ENCODE measurements at places on chromosomes 5 and 9. TPM values are rescaled to one million over a fixed set of nuclear protein-coding genes. Genes with fewer than 3 reads are reported as not detected.

The GHR gene
- total RNA-seq, result 7.9 TPM

The FPGS gene
- 58.1 TPM for total RNA-seq

The PRLR gene
- total RNA-seq, result 2.1 TPM

The ANXA1 gene
- total RNA-seq, result 166 TPM

The BARHL1 gene
- 0.11 TPM for total RNA-seq

The IDNK gene
- total RNA-seq, result 3.3 TPM

The TMEM174 gene
- not detected for total RNA-seq

The SURF4 gene
- 147 TPM for total RNA-seq

The GABRA6 gene
- total RNA-seq, result not detected

The FOXI1 gene
- total RNA-seq, result not detected

GRCh38 chr9:120402741-120403542, 177.0 kb downstream of the CDK5RAP2 start:
- DNase-seq, result no peak

DNA sequence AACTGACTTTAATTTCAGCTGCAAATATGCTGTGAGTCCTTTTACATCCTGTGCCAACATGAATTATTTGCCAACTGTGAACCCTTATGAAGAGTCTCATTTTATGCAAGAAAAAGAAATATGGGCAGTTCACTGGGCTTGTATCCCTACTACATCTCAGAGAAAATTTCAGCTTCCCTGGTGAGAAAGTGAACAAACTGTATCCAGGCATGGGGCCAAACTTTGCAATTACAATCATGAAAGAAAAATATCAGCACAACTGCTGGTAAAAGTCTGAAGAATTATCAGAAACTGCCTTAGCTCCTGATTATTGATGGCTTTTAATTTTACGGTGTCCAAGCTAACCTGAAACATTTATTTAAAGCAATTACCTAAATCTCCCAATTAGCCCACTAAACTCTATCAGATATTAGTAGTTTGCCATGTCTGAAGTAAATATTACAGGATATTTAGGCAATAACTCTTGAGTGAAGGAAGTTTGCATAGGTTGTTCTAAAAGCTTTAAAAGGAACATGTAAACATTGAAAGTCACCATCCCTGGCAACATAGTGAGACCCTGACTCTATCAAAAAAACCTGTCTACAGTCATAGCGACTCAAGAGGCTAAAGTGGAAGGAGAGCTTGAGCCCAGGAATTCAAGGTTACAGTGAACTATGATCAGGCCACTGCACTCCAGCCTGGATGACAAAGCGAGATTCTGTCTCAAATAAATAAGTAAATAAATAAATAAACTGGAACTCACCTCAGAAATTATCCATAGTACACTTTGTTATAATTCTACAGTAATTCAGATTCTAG, 83.9 kb upstream of the HCN1 start:
- DNase-seq, result no peak

- DNase-seq, result no peak
Observed at GRCh38 chr5:171725205-171725601, 60.4 kb upstream of the SMIM23 start.

- no peak for DNase-seq
Observed at GRCh38 chr9:110456681-110457080, 119.0 kb upstream of the TXNDC8 start.

GRCh38 chr5:124232515-124232914, 513.9 kb downstream of the ZNF608 start:
- DNase-seq, result no peak

DNA sequence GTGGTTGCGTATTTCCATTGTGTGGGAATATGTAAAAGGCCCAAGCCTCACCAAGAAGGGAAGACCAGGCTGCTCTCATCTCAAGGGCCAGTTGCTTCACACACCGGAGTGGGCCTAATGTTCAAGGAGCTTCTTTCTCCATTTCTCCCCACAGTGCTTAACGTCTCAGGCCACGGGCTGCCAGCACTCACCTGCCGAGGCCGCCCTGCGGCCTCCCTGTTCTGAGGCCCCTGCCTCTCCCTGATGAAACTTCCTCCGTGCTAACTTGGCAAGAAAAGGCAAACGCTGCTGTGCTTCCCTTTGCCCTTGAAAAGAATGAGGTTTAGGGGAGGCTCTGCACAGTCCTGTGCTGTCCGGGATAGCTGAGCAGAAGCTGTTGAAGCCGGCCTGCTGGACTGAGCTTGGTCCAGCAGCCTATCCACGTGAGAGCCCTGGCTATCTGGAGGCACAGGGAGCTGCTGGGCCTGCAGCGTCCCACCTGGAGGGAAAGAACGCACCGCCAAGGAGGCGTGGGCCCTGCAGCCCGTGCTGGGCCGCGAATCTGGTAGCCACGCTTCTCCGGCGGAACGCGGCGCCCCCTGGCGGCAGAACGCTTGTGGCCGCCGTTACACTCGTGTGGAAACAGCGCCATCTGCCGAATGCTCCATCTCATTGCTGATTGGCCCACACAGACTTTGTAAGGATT, 73.5 kb upstream of the PRSS3 start:
- peak; percentile 86 for DNase-seq

- no peak for DNase-seq
Observed at GRCh38 chr5:926417-927171, 33.9 kb downstream of the TRIP13 start.

DNA sequence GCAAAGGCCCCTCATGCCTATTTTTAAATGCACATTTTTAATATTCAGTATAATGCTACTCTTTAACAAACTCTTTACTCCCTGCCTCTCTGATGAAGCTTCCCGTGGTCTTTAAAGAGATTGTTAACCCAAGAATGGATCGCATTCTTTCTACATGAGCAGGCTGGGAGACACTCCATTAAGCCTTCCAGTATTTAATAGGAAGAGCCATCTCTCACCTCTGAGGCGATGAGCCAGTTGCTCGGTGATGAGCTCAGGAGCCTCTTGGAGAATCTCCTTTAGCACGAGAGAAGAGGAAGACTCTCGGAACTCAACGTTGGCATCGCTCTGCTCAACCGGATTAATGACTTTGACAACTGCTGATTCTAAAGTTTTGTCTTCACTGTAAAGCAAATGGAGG, 59.6 kb downstream of the PRUNE2 start:
- DNase-seq, result no peak

- no peak for DNase-seq
Observed at GRCh38 chr5:149473441-149473840, 77.8 kb downstream of the CSNK1A1 start.

DNA sequence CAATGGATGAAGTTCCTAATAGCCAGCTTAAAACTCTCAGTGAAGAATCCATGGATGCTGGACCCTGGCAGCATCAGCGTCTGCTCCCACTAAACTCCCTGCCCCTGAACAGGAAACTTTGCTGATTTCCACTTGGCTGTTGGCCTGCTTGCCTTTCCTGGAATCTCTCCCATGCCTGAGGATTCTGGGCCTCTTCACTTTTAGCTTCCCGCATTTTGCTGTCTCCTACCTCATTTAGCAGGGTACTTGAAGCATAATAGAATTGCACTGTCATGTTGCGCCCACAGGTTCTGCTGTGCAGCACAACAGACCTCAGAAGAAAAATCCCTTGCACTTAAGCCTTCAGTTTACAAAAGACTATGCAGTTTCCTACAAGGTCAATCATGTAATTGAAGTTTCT, 127.6 kb downstream of the DROSHA start:
- no peak for DNase-seq

GRCh38 chr9:133460405-133461175, 812 bp downstream of the CACFD1 start:
- DNase-seq, result no peak

GRCh38 chr5:137737349-137738131, 1.7 kb upstream of the KLHL3 start:
- DNase-seq, result no peak

DNA sequence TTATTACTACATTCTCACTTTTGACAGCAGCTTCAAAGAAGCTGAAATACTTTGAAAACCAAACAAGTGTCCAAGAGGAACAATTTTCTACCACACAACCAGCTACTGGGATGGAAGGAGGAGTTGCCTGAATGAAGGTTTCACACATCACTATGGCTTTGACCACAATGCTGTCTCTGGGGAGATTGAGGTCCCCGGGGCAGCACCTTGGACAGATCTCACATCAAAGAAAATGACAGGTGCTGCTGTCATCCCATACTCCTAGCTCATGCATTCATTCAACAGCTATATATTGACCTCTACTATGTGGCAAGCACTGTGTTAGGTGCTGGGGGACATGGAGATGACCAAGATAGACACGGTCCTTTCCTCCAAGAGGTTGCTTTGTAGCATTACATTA, 233.2 kb upstream of the RASEF start:
- no peak for DNase-seq

DNA sequence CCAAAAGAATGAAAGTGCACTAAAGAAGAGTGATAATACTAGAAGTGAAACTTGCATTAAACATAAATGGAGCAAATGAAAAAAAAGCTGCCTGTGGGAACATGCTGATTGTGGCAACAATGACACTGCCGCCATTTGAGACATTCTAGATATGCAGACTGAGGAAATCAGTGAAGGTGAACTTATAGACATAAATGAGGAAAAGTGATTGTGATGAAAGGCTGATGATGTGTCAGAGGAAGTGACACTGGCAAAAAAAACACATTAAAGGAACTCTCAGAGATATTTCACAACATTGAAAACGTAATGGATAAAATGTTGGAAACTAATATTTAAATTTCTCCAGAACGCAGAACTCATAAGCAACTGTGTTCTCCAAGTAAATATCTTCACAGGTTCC, 1.2 kb downstream of the ERCC8 start:
- DNase-seq, result no peak

DNA sequence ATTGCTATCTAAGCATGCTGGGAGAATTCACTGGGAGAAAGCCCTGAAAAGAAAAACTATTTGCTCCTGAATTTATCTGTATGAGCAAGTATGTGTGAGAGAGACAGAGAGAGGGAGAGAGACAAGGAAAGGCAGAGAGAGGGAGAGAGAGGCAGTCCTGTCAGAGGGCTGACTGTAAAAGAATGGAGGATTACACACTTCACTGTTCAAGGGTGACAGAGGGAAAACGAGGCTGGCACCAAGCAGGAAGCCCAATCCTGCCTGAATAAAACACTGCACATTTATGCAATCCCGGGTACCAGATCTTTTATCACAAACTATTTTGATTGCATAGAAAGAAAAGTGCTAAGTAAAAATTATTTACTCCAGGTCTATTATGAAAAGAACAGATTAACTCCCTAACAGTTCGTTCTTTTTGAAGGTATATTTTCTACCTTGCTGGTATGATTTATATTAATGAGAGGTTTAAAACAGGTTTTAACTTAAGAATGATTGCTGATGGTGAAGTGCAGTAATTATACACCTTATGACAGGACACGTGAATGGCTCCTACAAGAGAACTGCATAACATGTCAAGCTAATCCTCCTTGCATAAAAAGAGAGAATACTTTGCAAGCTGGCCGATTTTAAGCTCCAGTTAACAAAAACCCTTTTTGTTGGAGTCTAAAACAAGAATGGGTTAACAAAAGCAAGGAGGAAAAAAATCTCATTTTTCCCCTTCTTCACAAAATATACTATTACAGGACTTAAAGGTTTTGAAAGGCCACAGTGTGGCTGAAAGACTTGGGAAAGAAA, 82.5 kb downstream of the NFIB start:
- DNase-seq, result no peak
